ENCODE measurements at places on chromosomes 5 and 9.

- DNase-seq = no peak
These were observed 29.2 kb downstream of the KLF4 start for GRCh38 chr9:107460153-107461023.

DNA sequence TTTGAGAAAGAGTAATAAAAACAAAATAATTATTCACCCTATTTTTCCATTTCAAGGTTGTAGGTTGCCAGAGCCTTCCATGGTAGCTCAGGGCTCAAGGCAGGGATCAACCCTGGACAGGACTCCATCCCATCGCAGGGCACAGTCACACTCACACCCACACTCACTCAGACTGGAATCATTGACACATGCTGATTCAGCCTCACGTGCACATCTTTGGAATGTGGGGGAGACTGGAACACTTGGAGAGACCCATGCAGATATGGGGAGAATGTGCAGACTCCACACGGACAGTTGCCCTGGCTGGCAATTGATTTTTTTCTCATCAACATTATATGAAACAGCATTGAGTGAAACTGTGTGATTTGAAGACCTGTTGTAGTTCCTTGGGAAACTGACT lies 234.1 kb downstream of the ADGRV1 start:
- no peak for DNase-seq

GRCh38 chr5:61263072-61263471 lies 69.0 kb upstream of the ZSWIM6 start:
- no peak for DNase-seq

DNA sequence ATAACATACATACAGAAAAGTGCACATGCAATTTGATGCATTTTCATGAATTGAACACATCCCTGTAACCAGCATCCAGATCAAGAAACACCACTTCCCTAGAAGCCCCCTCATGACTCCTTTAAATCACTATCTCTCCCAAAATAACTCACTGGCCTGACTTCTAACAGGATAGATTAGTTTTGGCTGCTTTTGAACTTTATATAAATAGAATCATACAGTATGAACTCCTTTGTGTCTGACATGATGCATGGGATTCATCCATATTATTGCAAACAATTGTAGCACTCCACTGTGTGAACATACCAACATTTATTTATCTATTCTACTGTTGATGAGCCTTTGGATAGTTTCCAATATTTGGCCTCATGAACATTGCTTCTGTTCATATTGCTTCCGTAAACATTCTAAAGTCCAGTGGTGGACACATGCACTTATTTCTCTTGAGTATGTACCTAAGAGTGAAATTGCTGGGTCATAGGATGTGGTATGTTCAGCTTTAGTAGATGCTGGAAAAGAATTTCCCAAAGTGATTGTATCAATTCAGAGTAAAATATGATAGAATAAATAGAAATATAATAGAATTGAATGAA lies 148.7 kb upstream of the GDNF start:
- no peak for DNase-seq

- DNase-seq = no peak
These were observed 614.7 kb downstream of the EBF1 start for GRCh38 chr5:158485047-158485446.

- DNase-seq = no peak
These were observed 285.6 kb downstream of the BRINP1 start for GRCh38 chr9:119083673-119084072.
